Colonic mucosa (tissue), 4 donors: ENCODE measurements at places on chromosomes 1 and 21. TPM values are rescaled to one million over a fixed set of nuclear protein-coding genes. Genes with fewer than 3 reads are reported as not detected.

DNA sequence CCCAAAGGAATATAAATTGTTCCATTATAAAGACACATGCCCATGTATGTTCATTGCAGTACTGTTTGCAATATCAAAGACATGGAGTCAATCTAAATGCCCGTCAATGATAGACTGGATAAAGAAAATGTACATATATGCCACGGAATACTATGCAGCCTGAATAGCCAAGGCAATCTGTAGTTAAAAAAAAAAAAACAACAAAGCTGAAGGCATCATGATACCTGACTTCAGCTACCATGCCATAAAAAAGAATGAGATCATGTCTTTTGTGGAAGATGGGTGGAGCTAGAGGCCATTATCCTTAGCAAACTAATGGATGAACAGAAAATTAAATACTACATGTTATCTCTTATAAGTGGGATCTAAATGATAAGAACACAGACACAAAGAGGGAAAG is 36.0 kb downstream of the GPR88 start:
- no peak overlapping the region for H3K4me3 ChIP-seq
- H3K36me3 ChIP-seq = no peaks in the 10 kb centered on the region
- no peak overlapping the region for H3K27ac ChIP-seq
- no peaks in the 10 kb centered on the region for H3K27me3 ChIP-seq
- DNase-seq = no peak

GRCh38 chr1:26189751-26190275 is 589 bp upstream of the CATSPER4 start:
- no peaks in the 10 kb centered on the region for H3K4me1 ChIP-seq
- H3K4me3 ChIP-seq = no peak overlapping the region
- no peaks in the 10 kb centered on the region for H3K27me3 ChIP-seq
- DNase-seq = no peak

The KCNT2 gene
- total RNA-seq = 0.82 TPM

The SERPINC1 gene
- total RNA-seq = 0.29 TPM

The CLDN17 gene
- total RNA-seq = not detected
